ENCODE measurements at places on chromosomes 16 and 17.
A peak's percentile ranks its signal among the peaks of the same experiment; 100 is the strongest.

DNA sequence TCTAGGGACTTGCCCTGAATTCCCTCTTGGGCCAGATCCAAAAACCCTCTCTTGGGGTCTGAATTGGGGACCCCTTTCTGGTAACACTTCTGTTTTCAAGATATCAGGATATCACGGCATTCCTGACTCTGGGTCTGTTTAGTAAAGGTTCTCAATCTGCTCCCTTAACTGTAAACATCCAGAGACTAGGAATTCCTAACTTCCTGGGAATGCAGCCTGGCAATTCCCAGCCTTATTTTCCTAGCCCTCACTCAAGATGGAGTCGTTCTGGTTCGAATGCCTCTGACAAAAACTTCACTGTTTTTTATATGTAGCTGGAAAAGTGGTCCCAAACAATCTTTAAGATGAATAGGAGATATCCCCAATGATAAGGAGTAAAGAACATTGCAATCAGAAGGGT, 141.6 kb upstream of the XYLT1 start:
- DNase-seq = no peak

DNA sequence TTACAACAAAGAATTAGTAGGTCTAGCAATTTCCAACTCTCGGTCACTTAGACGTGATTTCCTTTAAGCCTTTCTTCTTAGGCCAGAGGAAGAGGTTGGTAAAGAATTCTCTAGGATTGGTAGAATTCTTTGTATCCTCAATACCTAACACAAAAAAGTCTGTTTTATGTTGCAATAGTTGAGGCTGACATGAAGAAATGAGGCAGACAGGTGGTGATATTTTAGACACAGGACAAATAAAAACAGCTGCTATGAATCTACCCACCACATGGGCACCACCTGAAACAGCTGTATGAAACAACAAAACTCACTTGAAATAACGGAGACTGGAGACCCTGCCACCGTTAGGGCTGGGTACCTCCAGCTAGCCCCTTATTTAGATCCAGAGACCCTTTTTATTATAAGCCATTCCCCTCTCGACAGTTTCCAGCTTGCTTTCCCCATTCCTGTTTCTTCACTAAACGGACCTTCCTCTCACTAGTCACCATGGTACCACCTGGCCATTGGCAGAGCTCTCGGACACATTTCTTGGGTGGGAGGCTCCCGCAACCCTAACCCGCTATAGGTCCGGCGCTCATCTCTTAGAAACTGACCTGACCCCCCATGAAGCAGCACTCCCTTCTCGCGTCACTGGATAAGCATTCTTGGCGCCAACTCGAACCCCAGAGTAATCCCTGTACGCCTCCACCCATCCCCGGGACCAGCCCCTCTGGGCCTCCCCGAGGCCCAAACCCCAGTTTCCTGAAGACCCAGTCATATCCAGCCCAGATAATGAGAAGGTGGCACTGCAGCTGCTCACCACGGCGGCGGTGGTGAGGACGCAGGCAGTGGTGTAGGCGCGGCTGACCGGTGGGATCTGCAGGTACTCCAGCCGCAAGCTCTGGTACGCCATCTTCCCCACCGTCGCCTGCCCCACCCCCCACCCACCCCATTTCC, at the start of gene DERL2:
Gene DERL2 (minus strand): TSS at position 909 of the 936 bp plus-strand sequence. CDS start 17 bp downstream, at position 892.
- no peak for DNase-seq

GRCh38 chr16:7644811-7645210, 312.2 kb downstream of the RBFOX1 start:
- DNase-seq = no peak

GRCh38 chr17:10616502-10617119, 40.5 kb downstream of the MYH3 start:
- DNase-seq = peak; percentile 77

DNA sequence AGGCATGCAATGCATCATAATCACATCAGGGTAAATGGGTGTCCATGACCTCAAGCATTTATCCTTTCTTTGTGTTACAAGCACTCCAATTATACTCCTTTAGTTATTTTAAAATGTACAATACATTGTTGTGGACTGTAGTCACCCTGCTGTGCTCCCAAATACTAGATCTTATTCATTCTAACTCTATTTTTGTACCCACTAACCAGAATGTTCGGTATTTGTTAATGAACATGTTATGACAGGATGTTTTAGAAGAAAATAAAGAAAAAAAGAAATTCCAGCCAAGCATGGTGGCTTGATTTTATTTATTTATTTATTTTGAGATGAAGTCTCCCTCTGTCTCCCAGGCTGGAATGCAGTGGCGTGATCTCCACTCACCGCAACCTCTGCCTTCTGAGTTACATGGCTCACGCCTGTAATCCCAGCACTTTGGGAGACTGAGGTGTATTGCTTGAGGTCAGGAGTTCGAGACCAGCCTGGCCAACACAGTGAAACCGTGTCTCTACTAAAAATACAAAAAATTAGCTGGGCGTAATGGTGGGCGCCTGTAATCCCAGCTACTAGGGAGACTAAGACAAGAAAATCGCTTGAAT, 1.8 kb upstream of the NDE1 start:
- peak; percentile 92 for DNase-seq

- DNase-seq = no peak
These were observed 56.6 kb downstream of the BAHCC1 start for GRCh38 chr17:81451823-81452222.

All from EH (cell line).